Renal cortical epithelial cell (primary cell): ENCODE measurements at places on chromosomes 1 and 21.

- no peak for DNase-seq
These were observed 149.1 kb downstream of the GREM2 start for GRCh38 chr1:240462766-240463395.

- DNase-seq, result no peak
These were observed 46.9 kb downstream of the CD34 start for GRCh38 chr1:207863893-207864535.

- DNase-seq, result no peak
These were observed 6.7 kb downstream of the PIK3CD start for GRCh38 chr1:9658199-9658598.

- no peak for DNase-seq
These were observed 8.0 kb downstream of the RNPEP start for GRCh38 chr1:201990427-201990826.

DNA sequence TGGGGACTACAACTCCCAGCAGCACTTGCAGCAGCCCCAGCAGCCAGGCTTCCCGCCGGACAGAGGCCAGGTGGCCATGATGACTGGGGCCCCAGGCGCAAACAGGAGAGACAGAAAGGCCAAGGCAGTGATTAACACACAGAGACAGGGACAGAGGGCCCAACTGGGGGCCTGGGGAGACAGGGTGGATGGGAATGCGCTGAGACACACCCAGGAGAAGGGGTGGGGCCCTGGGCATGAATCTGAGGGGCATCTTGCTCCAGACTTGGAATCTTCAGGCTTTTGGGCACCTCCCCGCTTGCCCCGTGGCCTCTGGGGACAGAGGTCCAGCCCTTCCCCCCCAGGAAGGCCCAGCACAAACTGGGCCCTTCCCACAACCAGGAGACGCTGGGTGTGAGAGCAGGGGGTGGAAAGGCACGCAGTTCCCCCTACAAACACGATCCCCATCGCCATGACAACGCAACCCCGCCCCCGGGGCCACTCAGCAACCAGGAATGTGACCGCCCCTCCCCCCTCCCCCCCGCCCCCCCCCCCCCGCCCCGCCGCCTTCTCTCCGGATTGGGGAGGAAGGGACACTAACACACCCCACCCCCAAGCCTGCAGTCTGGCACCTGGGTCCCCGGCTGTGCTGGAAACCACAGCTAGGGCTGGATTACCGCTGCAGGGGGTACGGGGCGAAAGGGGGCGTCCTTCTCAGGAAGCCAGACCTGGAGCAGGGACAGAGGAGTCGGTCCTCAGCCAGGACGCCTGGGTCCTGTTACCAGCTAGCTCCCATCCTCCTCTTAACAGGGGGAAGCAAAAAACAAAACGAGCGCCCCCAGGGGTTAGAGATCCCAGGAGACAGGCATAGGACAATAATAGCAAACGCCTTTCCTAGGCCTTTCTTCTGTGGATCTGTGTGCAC, 4.5 kb downstream of the HDGF start:
- peak; percentile 89 for DNase-seq

DNA sequence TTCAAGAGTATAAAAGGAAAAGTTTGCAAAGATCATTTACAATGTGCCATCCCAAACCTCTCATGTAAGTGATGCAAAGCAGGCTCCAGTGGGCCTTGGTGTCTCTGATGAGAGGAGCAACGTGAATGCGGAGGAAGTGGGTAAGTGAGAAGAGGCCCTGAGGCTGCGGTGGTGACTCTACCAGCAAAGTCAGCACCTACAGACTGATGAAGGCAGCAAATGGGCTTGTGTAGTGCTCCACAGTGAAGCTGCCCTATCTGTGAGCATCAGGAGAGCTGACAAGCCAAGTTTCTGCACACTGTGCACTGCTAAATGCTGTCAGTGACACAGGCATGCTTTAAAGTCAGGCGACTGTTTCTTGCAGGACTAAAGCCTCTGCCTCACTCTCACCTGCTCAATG, 15.6 kb upstream of the RAP1A start:
- DNase-seq, result no peak

GRCh38 chr21:35044128-35044527, 5.0 kb downstream of the RUNX1 start:
- no peak for DNase-seq

DNA sequence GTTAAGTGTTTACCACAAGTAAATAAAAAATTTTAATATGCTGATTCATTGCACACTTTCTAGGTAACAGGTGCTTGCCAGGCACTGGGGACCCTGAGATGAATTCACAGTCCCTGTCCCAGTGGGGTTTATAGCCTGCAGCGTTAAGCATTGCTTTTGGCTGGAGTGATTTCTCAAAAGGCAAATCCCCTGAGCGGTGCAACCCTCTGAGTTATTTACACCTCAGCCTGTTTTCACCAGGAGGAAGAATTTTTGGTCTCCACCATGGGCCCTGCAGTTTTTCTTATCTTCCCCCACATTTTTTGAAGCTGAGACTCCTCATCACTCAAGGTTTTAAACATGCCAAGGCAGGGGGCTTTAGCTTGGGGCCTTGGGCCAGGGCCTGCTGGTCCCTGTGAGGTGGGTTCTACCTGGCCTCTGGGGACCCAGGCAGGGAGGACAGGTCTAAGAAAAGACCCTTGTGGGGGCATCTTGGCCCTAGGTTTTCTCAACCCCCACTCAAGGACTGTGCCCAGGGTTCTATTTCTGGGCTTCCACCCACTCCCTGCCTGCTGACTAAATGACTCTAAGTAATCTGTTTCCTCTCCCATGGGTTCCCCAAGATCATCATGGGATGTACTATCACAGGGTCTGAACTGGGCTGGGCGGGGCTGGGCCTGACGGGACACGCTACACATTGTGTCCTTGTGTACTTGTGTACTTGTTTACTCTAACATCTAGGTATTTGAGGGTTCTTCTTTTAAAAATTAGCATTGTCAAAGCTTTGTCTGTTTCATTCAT, 10.2 kb upstream of the CHIT1 start:
- DNase-seq, result no peak

DNA sequence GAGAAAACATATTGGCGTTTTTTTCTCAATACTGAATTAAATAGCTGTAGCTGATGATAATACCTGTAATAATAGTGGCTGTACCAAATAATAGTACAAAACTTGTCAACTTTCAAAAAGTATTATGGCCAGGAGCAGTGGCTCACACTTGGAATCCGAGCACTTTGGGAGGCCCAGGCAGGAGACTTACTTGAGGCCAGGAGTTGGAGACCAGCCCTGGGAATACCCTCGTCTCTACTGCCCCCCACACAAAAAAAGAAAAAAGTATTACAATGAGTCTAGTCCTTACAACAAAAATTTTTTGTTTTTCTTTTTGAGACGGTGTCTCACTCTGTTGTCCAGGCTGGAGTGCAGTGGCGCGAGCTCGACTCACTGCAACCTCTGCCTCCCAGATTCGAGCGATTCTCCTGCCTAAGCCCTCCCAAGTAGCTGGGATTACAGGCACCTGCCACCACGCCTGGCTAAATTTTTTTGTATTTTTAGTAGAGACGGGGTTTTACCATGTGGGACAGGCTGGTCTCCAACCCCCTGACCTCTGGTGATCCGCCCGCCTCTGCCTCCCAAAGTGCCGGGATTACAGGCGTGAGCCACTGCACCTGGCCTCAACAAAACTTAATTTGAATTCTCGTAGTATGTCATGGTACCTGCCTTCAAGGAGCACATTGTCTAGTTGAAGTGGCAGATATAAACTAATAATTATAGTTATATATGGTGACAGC, 1.4 kb downstream of the RBBP4 start:
- no peak for DNase-seq

- peak; percentile 59 for DNase-seq
These were observed 8.3 kb upstream of the EPB41 start for GRCh38 chr1:28905921-28906666.

DNA sequence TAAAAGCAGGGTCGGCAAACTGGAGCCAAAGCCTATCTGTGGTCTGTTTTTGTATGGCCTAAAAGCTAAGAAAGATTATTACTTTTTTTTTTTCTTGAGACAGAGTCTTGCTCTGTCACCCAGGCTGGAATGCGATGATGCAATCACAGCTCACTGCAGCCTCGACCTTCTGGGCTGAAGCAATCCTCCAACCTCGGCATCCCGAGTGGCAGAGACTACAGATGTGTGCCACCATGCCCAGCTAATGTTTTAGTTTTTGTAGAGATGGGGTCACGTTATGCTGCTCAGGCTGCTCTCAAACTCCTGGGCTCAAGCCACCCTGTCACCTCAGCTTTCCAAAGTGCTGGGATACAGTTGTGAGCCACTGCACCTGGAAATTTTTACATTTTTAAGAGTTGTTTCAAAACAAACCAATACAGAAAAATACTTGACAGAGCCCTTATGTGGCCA, 6.5 kb upstream of the GLRX2 start:
- DNase-seq, result peak; percentile 87

GRCh38 chr1:216387782-216388181, 35.5 kb downstream of the USH2A start:
- no peak for DNase-seq

GRCh38 chr1:117067533-117068370, 7.6 kb downstream of the TTF2 start:
- DNase-seq, result peak; percentile 50

DNA sequence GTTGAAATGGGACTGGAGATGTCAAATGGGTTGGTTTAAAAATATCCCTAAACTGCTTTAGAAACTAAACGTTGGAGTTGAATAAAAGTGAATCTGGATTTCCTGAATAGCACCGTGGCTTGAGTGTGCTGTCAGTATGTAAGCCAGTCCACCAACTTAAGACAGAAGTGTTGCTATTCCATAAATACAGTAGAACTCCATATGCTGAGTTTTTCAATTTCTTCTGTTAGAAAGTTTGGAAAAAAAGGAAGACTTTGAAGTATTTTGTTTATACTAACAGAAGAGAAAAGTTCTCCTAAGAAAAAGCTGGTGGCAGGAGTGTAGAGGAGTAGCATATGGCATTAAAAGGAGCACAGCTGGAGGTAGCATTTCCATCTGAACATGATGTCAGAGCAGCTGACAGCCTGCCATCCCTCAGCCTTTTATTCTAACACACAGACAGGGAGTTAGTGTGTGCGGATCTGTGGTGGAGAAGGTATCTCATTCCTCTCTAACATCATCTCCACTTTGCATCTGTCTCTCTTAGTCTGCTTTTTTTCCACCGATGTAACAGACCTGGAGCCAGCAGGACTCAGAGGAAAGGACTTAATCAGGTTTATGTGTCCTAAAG, at the start of gene ZBTB18:
ZBTB18 (plus strand) TSS at position 449 of the 610 bp plus-strand sequence; CDS start at position 598, 149 bp downstream.
- DNase-seq, result peak; percentile 33

- DNase-seq, result no peak
These were observed 23.9 kb upstream of the MEF2D start for GRCh38 chr1:156524481-156524869.

DNA sequence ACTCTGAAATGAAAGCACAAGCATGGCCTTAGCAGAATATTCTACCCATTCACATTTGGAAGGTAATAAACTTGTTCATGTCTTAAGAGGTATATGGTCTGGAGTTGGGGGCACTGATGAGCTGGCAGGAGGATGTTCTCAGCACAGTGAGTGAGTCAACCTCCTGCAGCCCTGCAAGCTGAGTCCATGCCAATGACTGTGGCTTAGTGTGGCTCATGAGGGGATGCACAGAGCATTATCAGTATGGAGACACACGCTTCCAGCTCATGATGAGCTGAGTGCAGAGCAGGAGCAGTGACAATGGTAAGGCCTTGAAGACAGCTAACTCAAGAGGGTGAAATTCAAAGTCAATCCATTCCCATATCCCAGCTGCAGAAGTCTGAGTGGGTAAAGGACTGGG, 102.3 kb downstream of the TNFSF18 start:
- peak; percentile 83 for DNase-seq

DNA sequence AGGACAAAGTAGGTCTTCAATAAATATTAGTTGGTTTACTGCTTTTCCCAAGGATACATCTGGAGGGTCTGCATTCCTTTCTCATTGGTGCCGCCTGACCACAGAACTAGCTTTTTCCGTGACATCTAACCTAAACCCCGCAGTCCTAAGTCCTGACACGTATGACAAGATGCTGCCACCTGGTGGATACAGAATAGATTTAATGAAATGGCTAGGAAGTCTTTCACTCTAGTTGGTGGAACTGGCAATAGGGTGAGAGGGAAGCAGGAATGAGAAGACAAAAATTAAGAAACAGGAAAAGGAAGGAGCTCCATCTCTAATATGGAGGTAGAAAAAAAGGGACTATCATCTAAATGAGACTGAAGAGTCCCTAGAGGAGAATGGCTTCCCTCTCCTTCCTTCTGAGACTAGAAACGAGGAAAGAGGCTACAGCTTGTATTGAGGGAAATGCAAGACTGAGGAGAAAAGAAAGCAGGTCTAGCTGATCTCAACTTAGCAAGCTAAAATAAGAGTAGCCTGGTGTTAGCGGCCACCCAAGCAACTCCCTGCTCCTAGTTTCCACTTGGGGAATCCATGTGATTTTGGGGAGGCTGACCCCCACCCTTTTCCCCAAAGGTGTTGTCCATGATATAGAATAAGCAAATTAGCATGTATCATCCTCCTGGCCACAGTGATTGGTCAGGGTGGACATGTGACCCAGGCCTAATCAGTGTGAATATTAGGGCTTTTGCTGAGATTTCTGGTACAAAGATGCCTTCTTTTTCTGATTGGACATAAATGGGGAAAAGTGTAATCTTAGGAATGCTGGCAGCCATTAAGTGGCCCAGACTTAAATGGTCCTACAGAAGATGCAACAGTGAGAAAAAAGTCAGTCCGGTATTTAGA, 5.9 kb downstream of the RFX5 start:
- peak; percentile 81 for DNase-seq

DNA sequence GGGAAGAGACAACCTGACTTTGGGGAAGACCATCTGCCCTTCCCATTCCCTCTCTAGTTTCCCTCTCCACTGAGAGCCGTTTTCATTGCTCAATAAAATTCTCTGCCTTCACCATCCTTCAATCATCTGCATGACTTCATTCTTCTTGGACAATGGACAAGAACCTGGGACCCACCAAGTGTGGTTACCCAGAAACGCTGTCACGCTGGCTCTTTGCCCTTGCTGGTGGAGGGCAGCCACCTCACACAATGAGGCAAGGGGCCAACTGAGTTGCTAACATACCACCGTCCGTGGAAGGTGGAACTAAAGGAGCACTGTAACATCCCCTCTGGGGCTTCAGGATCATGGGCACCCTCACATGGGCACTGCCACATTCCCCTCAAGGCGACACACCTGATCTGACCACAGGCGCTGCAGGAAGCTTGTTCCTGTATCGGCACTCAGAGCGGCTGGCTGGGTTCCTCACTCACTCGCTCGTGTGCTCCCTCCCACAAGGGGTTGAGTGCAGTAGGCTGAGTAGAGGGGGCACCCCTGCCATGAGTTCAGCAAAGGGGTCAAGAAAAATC, 652.4 kb downstream of the PLPP3 start:
- DNase-seq, result no peak

DNA sequence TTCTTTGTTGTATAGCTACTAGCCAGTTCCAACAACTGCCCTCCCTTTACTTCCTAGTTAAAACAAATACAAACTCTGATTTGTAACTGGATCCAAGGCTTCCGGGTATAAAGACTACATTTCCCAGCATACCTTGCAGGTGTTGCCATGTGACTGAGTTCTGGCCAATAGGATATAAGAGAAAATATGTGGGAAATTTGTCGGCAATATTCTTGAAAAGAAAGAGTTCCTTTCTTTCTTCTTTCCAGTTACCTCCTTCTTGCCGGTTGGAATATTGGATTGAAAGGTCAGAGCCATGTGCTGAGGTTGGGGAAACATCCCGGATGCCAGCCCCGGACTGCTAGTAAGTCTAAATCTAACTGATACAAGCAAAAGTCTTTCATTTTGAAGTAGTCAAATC, 23.0 kb upstream of the ZBTB40 start:
- peak; percentile 65 for DNase-seq
